ENCODE measurements at places on chromosomes 7 and 10. TPM values are rescaled to one million over a fixed set of nuclear protein-coding genes. Genes with fewer than 3 reads are reported as not detected.

The TAF6 gene
- 51.1 TPM for total RNA-seq

The AOAH gene
- 1.1 TPM for total RNA-seq

The THAP5 gene
- total RNA-seq, result 17.5 TPM

The PARG gene
- 17.5 TPM for total RNA-seq

The FXYD4 gene
- not detected for total RNA-seq

The SLC13A4 gene
- total RNA-seq, result 1.9 TPM

The LEP gene
- total RNA-seq, result 11.8 TPM

The ABLIM1 gene
- total RNA-seq, result 187 TPM

The AKR1C4 gene
- 1.1 TPM for total RNA-seq

The A1CF gene
- total RNA-seq, result 0.32 TPM

The LSM8 gene
- total RNA-seq, result 41.7 TPM

GRCh38 chr10:112631501-112632400, 184.7 kb downstream of the VTI1A start:
- H3K27ac ChIP-seq, result no peak overlapping the region
- DNase-seq, result no peak
- peaks cover 17% of the 10 kb centered on the region for H3K4me1 ChIP-seq
- no peaks in the 10 kb centered on the region for H3K36me3 ChIP-seq

DNA sequence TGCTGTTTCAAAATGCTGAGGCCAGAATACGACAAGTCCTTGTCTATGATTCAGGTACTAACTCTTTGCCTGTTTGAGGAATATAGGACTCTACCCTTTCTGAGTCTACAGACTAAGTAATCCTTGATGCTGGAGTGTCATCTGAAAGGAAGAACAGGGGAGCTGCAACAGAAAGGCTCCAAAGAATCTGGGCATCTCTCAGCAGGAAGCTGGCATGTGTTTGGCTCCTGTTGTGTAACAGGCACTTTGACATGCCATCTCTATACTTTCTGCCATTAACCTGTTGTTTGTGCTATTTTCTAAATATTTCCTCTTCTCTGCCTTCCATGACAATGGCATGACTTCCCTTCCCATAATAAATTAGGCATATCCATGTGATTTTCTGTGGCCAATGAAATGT, 409.5 kb downstream of the ADRA2A start:
- H3K4me1 ChIP-seq, result no peaks in the 10 kb centered on the region
- H3K27ac ChIP-seq, result no peak overlapping the region
- H3K4me3 ChIP-seq, result no peak overlapping the region
- H3K36me3 ChIP-seq, result no peaks in the 10 kb centered on the region

GRCh38 chr10:62517252-62517651, 143.1 kb downstream of the ZNF365 start:
- H3K4me1 ChIP-seq, result peaks cover 9% of the 10 kb centered on the region
- H3K27ac ChIP-seq, result no peak overlapping the region
- no peak overlapping the region for H3K4me3 ChIP-seq
- DNase-seq, result no peak
- H3K27me3 ChIP-seq, result no peaks in the 10 kb centered on the region

GRCh38 chr7:115085421-115085820, 163.5 kb downstream of the MDFIC start:
- H3K36me3 ChIP-seq, result no peaks in the 10 kb centered on the region
- peaks cover 6% of the 10 kb centered on the region for H3K4me1 ChIP-seq
- H3K27me3 ChIP-seq, result no peaks in the 10 kb centered on the region
- H3K4me3 ChIP-seq, result no peak overlapping the region

- H3K36me3 ChIP-seq, result no peaks in the 10 kb centered on the region
- H3K4me3 ChIP-seq, result no peak overlapping the region
- peaks cover 16% of the 10 kb centered on the region for H3K4me1 ChIP-seq
- DNase-seq, result no peak
- no peaks in the 10 kb centered on the region for H3K27me3 ChIP-seq
- H3K27ac ChIP-seq, result no peak overlapping the region
These were observed 71.0 kb downstream of the PAXIP1 start for GRCh38 chr7:154931906-154932305.

GRCh38 chr10:127216786-127217185, 20.4 kb upstream of the INSYN2A start:
- no peaks in the 10 kb centered on the region for H3K4me1 ChIP-seq
- H3K27ac ChIP-seq, result no peak overlapping the region
- H3K4me3 ChIP-seq, result no peak overlapping the region

DNA sequence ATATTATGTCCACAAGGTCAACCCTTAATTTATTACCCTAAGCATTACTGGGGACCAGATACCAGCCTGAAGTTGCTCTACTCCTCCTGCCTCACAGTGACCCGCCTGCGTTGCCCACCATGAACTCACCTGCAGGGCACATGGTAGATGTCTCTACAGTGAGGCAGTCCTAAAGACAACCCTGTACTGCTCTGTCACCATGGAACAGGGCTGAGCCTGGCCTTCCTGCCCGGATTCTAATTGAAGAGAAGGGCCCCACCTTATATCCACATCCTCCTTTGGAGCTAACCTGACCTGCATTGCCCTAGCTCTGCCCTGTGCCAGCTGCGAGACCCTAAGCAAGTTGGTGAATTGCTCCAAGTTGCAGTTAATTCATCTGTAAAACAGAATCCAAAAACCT, 4.1 kb downstream of the SH3PXD2A start:
- no peak overlapping the region for H3K27ac ChIP-seq
- H3K36me3 ChIP-seq, result no peaks in the 10 kb centered on the region
- peak; percentile 49 for DNase-seq
- H3K4me1 ChIP-seq, result peaks cover 83% of the 10 kb centered on the region

DNA sequence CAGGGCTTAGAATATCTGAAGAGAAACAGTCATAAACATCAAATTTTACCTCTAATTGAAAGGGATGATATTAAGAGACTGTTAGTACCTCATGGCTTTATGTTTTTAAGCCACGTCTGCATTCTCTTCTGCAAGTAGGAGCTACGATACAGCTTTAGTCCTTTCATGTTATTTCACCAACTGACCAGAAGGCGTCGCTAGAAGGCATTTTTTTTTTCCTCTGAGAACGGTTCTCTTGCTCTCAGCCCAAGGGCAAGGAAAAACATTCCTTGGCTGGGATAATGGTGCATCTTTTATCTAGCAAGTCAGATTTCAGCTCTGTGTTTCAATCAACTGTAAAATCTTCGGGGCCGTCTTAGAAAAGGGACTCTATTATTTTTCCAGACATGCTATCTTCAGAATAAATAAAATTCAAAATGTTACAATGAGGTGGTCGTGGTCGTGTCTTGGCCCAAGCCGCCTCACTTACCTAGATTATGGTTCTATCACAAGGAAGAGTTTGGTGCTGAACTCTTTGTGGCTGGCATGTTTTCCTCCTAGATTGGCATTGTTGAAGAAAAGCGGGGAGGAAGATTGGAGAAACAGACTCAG, 41.6 kb upstream of the LYZL2 start:
- H3K4me1 ChIP-seq, result no peaks in the 10 kb centered on the region
- H3K4me3 ChIP-seq, result peak overlapping the region; percentile 31
- H3K27ac ChIP-seq, result no peak overlapping the region
- no peaks in the 10 kb centered on the region for H3K36me3 ChIP-seq
- H3K27me3 ChIP-seq, result no peaks in the 10 kb centered on the region

DNA sequence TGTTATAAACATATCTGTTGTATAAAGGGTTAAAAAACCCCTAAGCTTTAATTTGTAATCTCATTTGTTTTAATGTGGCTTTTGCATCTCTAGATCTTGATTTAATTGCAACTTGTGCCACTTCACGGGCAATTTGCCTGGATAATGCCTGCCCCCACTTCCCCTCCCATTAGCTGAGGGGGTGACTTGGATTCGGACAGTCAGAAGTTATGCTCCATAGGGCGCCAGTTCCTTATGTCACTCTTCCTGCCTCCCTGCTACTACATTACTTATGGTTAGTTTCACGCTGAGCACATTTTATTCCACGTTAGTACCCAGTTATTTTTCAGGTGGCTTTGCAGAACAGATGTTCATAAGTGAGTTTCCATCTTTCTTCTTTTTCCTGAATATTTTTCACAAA, 1015.2 kb upstream of the PHF14 start:
- no peak overlapping the region for H3K4me3 ChIP-seq
- no peak overlapping the region for H3K27ac ChIP-seq
- no peak for DNase-seq
- no peaks in the 10 kb centered on the region for H3K36me3 ChIP-seq

DNA sequence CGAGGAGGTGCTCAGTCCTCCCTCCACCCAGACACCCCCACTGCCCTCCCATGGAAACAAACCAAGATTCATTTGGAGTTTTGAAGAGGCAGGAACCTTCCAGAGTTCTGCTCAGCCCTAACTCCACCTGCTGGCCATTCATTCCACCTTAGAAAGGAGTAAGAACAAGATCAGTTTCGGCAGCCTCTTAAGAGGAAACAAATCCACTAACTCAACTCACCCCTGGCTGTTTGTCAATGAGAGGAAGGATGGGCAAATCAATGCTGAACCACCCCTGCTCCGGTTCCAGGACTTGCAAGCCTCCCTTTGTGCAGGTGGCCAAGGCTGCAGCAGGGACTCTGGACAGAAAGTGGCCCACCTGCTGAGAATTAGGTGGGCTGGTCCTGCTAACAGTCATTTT, 26.2 kb downstream of the CCDC3 start:
- no peak for DNase-seq
- no peaks in the 10 kb centered on the region for H3K27me3 ChIP-seq
- no peaks in the 10 kb centered on the region for H3K36me3 ChIP-seq
- no peak overlapping the region for H3K4me3 ChIP-seq
- H3K27ac ChIP-seq, result no peak overlapping the region
- H3K4me1 ChIP-seq, result peaks cover 5% of the 10 kb centered on the region

- no peaks in the 10 kb centered on the region for H3K4me1 ChIP-seq
- H3K36me3 ChIP-seq, result no peaks in the 10 kb centered on the region
- DNase-seq, result no peak
These were observed 24.2 kb downstream of the PRPS1L1 start for GRCh38 chr7:18003286-18003994.

- H3K36me3 ChIP-seq, result no peaks in the 10 kb centered on the region
- H3K27ac ChIP-seq, result no peak overlapping the region
- DNase-seq, result no peak
- H3K4me1 ChIP-seq, result no peaks in the 10 kb centered on the region
- no peak overlapping the region for H3K4me3 ChIP-seq
These were observed 400.6 kb upstream of the VSTM2A start for GRCh38 chr7:54141576-54141975.

- H3K36me3 ChIP-seq, result peaks cover 62% of the 10 kb centered on the region
- no peaks in the 10 kb centered on the region for H3K27me3 ChIP-seq
- H3K27ac ChIP-seq, result no peak overlapping the region
These were observed 5.9 kb downstream of the COX19 start for GRCh38 chr7:969403-969802.

- no peak for DNase-seq
- H3K4me1 ChIP-seq, result peaks cover 21% of the 10 kb centered on the region
- H3K36me3 ChIP-seq, result no peaks in the 10 kb centered on the region
- H3K27me3 ChIP-seq, result no peaks in the 10 kb centered on the region
- H3K27ac ChIP-seq, result no peak overlapping the region
These were observed 91.6 kb downstream of the SEMA3C start for GRCh38 chr7:80827239-80827633.

- H3K4me1 ChIP-seq, result peaks cover 9% of the 10 kb centered on the region
- H3K27me3 ChIP-seq, result no peaks in the 10 kb centered on the region
- no peaks in the 10 kb centered on the region for H3K36me3 ChIP-seq
These were observed 287.4 kb downstream of the SKIDA1 start for GRCh38 chr10:21238044-21238443.

DNA sequence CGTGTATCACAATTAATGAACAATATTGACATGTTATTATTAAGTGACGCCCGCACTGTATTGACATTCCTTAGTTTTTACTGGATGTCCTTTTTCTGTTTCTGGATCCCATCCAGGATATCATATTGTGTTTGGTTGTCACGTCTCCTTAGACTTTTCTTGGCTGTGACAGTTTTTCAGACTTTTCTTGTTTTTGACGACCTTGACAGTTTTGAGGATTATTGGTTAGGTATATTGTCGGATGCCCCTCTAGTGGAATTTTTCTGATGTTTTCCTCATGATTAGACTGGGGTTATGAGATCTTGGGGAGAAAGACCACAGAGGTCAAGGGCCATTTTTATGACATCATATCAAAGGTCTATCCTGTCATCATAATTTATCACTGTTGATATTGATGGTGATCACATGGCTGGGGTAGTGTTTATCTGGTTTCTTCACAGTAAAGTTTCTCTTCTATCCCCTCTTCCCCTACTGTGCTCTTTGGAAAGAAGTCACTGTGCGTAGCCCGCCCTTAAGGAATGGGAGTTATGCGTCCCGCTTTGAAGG, 11.1 kb downstream of the TAF3 start:
- H3K27me3 ChIP-seq, result no peaks in the 10 kb centered on the region
- H3K4me1 ChIP-seq, result no peaks in the 10 kb centered on the region
- no peak overlapping the region for H3K4me3 ChIP-seq

- no peaks in the 10 kb centered on the region for H3K27me3 ChIP-seq
- H3K4me3 ChIP-seq, result no peak overlapping the region
- H3K4me1 ChIP-seq, result peaks cover 8% of the 10 kb centered on the region
- no peak overlapping the region for H3K27ac ChIP-seq
These were observed 4.9 kb upstream of the TOMM7 start for GRCh38 chr7:22827563-22827962.

DNA sequence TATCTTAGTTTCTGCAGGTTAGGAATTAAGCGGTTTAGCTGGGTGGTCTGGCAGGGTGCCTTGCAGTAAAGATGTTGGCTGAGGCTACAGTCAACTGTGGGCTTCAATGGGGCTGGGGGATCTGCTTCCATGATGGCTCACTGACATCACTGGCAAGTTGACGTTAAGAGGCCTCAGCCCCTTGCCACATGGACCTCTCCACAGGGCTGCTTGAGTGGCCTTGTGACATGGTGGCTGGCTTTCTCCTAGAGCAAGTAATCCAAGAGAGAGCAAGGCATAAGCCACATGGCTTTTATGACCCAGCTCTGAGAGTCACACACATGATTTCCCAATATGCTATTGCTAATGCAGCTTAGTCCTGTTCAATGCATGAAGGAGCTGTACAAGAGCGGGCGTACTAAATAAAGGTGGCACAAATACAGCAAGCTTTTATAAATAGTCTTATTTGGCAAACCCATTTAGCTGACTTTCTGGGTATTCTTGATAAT, 109.1 kb downstream of the SEPTIN7 start:
- H3K4me1 ChIP-seq, result peaks cover 18% of the 10 kb centered on the region
- peaks cover 7% of the 10 kb centered on the region for H3K36me3 ChIP-seq
- no peak overlapping the region for H3K27ac ChIP-seq
- H3K27me3 ChIP-seq, result no peaks in the 10 kb centered on the region

GRCh38 chr10:110414548-110415309, 83.0 kb upstream of the DUSP5 start:
- H3K4me1 ChIP-seq, result peaks cover 38% of the 10 kb centered on the region
- H3K4me3 ChIP-seq, result no peak overlapping the region
- DNase-seq, result no peak
- no peaks in the 10 kb centered on the region for H3K36me3 ChIP-seq

DNA sequence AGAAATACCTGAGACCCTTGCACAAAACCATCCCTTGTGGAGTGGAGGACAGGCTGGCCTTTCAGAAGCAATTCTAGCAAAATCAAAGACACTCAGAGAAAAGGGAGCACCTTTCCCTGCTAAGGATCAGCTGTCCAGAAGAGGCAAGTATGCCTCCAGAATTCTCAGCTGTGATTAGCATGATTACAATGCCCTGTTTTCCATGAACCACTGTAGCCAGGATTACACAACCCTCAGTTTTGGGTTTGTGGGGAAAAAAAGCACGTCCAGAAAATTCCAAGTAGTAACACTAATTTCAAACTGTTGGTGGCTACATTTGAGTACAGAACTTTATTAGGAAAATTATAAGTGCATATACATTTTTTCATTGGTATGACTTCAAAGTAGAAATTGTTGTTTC, 15.0 kb downstream of the CXCL12 start:
- H3K36me3 ChIP-seq, result peaks cover 25% of the 10 kb centered on the region
- no peak overlapping the region for H3K4me3 ChIP-seq
- H3K27ac ChIP-seq, result no peak overlapping the region

All from suprapubic skin (tissue), 4 donors.